ENCODE measurements at places on chromosomes 7 and 10. TPM values are rescaled to one million over a fixed set of nuclear protein-coding genes. Genes with fewer than 3 reads are reported as not detected.

The GRK5 gene
- total RNA-seq: 39.7 TPM

The NUTM2A gene
- 0.07 TPM for total RNA-seq

The ARID5B gene
- total RNA-seq: 17.0 TPM

The EPC1 gene
- 19.8 TPM for total RNA-seq

The PITX3 gene
- total RNA-seq: 0.07 TPM

The TRIM4 gene
- total RNA-seq: 14.0 TPM

The NUTM2E gene
- total RNA-seq: 0.07 TPM

The CCDC7 gene
- total RNA-seq: 11.4 TPM

The ANKRD30A gene
- total RNA-seq: not detected

The NODAL gene
- total RNA-seq: not detected

The ACHE gene
- total RNA-seq: 0.81 TPM

The DNAJC12 gene
- 0.13 TPM for total RNA-seq

The ABCB8 gene
- 37.9 TPM for total RNA-seq

The SFTPA2 gene
- not detected for total RNA-seq

The AMZ1 gene
- not detected for total RNA-seq

The SAMD9L gene
- total RNA-seq: 15.0 TPM

The VWA2 gene
- not detected for total RNA-seq

The SKAP2 gene
- total RNA-seq: 6.7 TPM

The TUBB8 gene
- total RNA-seq: not detected

The SHH gene
- 0.20 TPM for total RNA-seq

The FANK1 gene
- 1.4 TPM for total RNA-seq

All from pulmonary artery endothelial cell (primary cell).